Endodermal cell (in vitro differentiated cells): ENCODE measurements at places on chromosomes 2 and 18.
A peak's percentile ranks its signal among the peaks of the same experiment; 100 is the strongest.

DNA sequence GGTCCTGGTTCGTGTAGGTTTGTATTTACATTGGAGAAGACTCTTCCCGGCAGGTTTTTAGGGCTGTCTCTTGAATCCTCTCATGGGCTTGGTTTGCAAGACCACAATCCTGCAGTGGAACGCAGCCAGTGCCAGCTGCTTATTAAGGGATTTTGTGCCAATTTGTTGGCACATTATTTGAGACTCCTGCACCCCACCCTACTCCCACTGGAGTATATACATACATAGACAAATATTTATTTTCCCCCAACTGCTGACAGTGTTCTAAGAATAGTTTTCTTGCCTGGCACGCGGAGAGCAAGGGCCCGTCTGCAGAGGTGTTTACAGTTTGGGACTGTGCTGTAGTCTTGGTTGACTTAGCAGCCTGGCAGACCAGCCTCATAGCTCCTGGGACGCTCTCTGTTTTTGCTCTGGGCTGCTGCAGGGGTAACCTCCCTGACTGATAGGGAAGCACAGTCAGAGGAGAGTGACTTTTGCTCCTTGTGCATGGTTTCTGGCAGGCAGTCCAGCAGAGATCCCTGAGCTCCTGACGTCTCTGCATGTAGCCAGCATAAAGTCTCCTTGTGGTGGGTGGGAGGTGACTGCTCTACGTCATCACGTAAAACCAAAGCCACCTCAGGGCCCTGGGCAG lies 1.9 kb downstream of the LDLRAD4 start:
- peak; percentile 47 for DNase-seq

GRCh38 chr2:88036182-88036581 lies 19.4 kb downstream of the KRCC1 start:
- DNase-seq: no peak

DNA sequence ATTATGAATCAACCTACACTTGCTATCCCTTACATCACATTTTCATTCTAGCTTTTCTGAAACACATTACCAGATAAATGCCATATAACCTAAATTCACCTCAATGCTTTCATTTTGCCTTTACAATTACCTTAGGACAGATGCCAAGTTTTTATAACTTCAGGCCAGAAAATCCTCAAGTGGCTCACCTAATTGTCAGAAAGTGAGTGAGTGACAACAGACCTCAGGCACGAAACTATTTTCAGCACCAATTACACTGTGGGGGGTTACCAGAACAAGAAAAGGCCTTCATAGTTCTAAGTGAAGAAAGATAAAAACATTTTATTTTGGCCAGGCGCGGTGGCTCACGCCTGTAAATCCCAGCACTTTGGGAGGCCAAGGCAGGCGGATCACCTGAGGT lies 52.3 kb upstream of the ST8SIA5 start:
- no peak for DNase-seq

DNA sequence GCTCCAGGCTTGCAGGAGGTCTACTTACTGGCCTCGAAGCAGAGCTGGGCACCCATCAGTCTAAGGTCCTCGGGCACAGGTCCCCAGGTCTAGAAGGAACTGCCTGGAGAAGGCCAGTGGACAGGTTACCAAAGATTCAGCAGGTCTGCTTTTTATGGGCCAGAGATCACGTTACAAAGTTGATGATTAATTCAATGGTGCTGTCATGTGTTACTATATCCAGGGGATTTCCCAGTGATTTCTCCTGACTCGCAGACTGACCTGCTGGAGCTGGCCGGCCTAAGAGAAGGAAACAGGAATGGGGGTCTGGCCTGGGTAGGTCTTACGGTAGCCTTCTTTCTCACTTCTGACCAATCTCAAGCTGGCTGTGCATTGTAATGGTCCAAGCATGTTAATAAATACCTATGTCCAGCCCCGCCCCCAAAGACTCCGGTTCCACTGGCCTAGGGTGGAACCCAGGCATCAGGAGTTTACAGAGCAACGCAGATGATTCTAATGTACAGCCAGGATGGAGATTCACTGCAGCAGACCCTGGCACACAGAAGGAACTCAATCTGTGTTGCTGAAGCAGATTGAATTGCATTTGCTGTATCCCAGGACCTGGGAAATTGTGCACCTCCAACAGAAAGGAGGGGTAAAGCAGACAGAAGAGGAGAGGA lies at the start of gene NEURL3:
TSS of gene NEURL3 (minus strand) at position 127 of the 659 bp plus-strand sequence. CDS start at position 56, 71 bp downstream.
- no peak for DNase-seq

DNA sequence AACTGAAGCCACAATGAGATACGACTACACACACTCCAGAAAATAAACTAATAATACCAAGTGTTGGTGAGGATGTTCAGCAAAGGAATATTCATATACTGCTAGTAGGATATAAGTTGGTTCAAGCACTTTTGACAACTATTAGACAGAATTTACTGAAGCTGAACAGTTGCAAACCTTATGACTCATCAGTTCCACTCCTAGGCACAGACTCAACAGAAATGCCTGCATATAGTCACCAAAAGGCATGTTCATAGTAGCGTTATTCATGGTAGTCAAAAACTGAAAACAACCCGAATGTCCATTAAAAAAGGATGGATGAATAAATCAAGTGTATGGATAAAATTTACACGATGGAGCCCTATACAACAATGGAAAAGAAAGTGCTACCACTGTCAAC lies 232.0 kb downstream of the ANAPC1 start:
- DNase-seq: no peak
